Gastroesophageal sphincter (tissue), 4 donors: ENCODE measurements at places on chromosomes 3 and 15.

DNA sequence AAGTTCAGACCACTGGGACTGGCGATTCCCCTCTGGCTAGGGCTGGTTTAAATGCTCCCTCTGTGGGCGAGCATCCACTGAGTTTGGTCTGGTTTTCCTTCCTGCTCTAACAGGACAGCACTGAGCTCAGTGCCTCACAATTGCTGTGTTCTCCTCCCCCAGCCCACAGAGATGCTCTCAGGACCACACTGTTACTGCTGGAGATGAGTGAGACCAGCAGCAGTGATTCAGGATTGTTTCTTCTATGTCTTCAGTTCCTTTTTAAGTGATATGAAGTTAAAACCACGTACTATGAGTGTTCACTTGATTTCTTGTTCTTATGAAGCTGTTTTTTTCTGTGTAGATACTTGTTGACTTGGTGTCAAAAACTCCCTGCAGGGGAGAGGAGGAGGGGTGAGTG is 180.4 kb upstream of the COL8A1 start:
- no peak for ATAC-seq

GRCh38 chr3:45253316-45253715 is 27.2 kb upstream of the TMEM158 start:
- ATAC-seq = no peak

DNA sequence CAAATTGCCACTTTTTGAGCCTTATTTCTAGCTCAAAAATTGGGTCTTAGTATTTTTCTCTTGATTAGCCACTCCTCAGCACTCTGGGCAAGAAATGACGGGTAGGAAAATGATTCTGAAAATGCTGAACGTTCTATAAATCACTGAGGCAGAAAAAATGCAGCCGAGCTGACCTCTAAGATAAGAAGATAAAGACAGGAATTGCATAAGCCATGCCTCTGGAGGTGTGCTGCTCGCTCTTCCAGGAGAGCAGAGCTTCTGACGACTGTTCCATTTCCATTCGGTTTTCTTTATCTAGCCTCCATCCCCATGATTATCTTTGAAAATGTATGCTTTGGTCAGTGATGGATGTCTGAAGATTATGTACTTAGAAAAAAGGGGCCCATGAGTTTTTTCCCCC is 558.8 kb upstream of the ADAMTS9 start:
- no peak for ATAC-seq

GRCh38 chr15:33987444-33987843 is 19.1 kb downstream of the CHRM5 start:
- no peak for ATAC-seq

- ATAC-seq = no peak
Observed at GRCh38 chr3:113147681-113148261, 63.6 kb upstream of the BOC start.

- ATAC-seq = no peak
Observed at GRCh38 chr15:31598620-31599019, 272.0 kb downstream of the KLF13 start.

GRCh38 chr15:70584441-70584837 is 178.9 kb downstream of the UACA start:
- ATAC-seq = no peak

DNA sequence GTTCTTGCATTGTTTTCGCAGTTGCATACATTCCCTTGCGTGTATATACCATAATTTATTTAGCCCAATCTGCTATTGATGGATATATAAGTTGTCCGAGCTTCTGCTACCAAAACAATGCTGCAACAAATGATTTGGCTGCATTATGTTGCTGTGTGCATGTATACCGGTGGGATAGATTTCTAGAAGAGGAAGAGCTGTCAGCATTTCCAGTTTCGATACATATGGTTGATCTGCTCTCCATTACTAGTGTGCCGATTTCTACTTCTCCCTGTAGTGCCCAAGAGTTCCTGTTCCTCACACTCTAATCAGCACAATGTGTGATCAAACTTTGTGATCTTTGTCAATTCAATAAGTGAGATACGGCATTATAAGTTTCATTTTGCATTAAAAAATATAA is 92.8 kb upstream of the NMNAT3 start:
- ATAC-seq = no peak

DNA sequence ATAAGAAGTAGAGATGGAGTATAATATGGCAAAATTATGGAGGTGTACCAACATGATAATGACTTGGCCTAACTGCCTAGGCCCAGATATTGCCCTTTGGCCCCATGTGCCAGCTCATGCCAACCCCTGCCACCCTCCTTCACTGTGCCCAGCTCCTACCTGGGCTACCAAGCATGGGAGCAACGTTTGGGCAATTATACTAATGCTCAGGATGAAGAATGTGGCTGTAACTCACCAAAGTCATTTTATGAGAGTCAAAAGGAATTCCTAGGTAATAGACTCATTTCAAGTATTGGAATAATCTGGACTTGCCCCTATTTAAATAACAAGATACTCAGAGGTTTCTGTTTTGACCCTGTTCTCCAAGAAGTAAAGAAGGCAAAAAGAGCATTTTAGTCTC is 240.2 kb upstream of the IL12A start:
- no peak for ATAC-seq

GRCh38 chr3:85081191-85081906 is 122.6 kb downstream of the CADM2 start:
- ATAC-seq = peak; percentile 66

DNA sequence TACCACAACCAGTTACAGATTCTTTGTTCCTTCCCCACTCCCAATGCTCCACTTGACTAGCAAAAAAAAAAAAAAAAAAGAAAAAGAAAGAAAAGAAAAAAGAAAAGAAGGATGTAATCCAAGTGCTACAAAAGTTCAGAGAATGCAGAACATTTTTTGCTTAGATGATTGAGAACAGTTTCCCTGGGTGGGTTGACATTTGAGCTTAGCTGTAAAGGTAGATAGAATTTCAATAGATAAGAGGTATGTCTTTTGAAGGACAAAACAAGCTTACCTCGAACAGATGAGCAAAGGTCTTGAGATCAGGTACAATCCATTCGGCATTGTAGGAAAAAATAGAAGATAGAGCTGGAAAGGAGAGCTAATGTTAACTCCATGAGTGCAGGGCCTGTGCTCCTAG is 344.6 kb upstream of the NECTIN3 start:
- no peak for ATAC-seq

DNA sequence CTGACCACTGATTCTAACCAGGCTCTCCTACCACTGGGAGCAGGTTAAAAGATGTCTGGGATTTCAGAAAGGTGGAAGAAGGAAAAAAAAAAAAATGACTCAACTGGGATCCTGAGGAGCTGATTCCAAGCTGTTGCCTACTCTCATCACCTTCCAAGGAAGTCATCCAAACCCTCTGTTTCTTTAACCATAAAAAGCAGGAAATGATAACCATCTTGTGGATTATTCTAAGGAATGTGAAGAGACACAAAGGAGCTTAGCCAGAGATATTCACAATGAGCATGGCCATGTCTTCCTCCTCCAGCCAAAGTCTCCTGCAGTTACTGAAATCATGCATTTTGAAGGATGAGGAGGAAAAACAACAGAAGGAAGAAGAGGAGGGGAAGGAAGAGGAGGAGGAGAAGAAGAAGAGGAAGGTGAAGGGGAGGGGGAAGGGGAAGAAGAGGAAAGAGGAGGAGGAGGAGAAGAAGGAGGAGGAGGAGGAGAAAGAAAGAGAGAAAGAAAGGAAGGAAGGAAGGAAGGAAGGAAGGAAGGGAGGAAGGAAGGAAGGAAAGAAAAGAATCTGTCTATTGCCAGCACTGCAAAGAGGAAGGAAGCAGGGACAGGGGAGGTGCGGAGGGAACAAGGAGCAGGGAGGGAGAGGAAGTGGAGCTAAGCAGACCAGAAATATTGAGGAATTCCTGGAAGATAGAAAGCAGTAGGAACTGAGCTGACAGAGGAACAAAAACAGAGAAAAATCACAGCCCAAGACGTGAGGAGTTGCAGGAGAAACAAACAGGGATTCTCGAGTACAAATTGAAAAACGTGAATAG is 229.2 kb downstream of the UACA start:
- ATAC-seq = no peak

- no peak for ATAC-seq
Observed at GRCh38 chr3:52890735-52891134, 6.6 kb downstream of the STIMATE start.

DNA sequence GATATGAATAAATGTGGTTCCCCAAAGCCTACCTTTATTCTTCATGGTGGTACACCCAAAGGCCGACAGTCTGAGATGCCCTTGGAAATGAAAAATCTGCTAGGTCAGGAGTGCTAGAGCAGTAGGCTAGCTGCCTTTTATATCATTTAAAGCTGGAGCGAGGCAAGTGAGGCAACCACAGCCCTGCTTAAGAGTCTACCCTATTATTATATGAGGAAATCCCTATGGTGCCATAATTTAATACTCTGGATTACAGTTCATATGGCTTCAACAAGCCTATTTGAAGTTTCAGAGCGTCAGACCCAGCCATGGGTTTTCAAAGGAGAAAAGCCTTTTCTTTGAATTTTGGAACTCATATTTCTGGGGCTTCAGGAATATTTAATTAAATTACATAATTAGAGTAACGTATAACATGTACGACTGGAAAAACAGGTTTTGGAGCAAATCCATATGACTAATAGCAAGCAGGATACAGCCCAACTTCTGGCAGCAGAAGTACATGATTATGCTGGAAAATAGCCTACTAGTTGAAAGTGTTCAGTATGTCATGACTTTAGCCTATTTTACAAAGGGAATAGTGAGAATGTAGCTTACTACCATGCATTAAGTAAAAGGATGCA is 18.0 kb upstream of the SLTM start:
- ATAC-seq = peak; percentile 39

GRCh38 chr3:13574083-13574797 is 25.3 kb downstream of the FBLN2 start:
- no peak for ATAC-seq

GRCh38 chr15:70528270-70528706 is 235.1 kb downstream of the UACA start:
- ATAC-seq = no peak

- no peak for ATAC-seq
Observed at GRCh38 chr15:58015565-58015964, 49.9 kb downstream of the ALDH1A2 start.

DNA sequence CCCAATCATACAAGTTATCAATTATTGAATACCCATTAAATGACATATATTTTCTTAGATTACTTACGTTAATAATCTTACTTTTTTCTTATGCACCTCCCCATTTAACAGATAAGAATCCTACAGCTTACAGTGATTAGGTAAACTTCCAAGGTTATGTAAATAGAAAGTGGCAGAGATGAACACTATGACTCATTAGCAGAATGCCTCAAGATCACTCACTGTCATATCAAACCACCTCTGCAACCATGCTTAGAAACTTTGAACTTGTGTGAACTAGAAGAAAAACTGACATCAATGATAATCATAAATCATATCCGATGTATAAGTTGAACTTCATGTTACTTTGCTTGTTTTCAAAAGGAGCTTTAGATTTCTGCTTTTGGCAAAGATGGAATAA is 911.6 kb upstream of the ARPP21 start:
- ATAC-seq = no peak

DNA sequence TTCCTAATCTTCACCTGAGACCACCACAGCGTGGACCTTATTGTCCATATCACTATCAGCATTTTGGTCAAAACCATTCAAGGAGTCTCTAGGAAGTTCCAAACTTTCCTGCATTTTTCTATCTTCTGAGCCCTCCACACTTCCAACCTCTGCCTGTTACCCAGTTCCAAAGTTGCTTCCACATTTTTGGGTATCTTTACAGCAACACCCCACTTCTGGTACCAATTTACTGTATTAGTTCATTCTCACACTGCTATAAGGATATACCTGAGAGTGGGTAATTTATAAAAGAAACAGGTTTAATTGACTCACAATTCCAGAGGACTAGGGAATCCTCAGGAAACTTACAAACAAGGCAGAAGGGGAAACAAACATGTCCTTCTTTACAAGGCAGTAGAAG is 103.3 kb upstream of the CBLB start:
- ATAC-seq = no peak

- ATAC-seq = peak; percentile 8
Observed at GRCh38 chr3:49812916-49813496, 747 bp downstream of the UBA7 start.

DNA sequence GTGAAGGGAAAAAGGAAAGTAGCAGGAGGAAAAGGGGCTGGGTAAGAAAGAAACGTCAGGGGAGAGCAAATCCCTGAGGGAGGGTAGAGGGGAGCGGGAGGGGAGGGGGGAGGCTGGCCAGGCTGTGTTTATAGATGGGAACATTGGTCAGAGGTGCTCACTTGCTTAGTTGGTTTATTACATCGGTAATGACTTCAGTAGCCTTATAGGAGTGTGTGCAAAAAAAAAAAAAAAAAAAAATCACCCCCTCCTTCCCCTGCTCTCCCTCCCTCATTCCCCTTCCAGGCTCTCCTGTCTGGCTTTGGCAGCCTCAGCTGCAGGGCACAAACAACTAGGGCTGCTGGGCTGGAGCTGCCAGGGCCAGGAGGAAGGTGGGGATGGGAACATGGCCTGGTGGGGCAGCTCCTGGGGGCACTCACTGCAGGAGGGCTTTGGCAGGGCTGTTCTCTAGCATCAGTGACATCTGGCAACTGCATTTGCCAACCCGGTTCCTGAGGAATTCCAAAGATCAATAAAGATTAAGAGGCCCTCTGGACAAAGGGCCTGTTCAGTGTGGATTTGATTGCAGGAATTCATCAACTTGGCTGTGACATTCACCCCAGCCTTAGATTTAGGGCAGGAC is 334.5 kb upstream of the FRG2C start:
- no peak for ATAC-seq

GRCh38 chr3:48112813-48113212 is 75.4 kb downstream of the CDC25A start:
- no peak for ATAC-seq

DNA sequence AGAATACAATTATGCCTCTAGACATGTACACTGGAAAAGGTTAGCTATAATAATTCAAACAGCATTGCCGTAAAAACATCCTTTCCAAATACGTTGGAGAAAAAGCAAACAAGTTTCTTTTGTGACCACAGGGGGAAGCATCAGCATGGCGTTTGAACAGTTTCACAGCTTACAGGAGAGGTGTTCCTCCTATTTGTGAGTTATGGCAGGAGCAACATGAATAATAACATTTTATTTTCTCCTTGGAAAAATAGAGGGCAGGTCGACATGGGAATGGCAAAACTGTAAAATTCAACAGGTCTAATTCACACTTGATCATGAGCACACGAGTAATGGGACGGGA is 39.7 kb upstream of the GADL1 start:
- no peak for ATAC-seq

- ATAC-seq = no peak
Observed at GRCh38 chr15:70291305-70292075, 193.8 kb upstream of the TLE3 start.

GRCh38 chr3:144529566-144529965 is 557.9 kb downstream of the DIPK2A start:
- ATAC-seq = no peak
